NCI-H774 (cell line): ENCODE measurements at places on chromosomes 12 and 14.
A peak's percentile ranks its signal among the peaks of the same experiment; 100 is the strongest.

DNA sequence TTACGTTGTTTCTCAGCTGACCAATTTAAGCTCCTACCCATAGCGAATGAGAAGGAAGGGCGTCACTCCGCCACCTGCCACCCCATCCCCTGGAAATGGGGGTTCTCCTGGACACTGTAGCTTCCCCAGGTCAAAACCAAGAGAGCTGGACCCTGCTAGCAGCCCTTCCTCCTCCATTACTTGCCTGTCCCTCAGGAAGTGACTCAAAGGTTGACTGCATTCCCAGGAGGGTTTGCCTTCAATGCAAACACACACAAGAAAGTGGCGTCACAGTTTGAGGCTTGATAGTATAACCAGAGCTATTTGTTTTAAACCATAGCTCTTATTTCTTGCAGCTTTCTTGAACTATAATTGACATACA, 79.1 kb downstream of the KCNK13 start:
- DNase-seq, result no peak

- no peak for DNase-seq
Measured at GRCh38 chr12:11578461-11578993, 70.9 kb upstream of the ETV6 start.

- DNase-seq, result no peak
Measured at GRCh38 chr12:3542911-3543310, 51.9 kb downstream of the PRMT8 start.

- peak; percentile 38 for DNase-seq
Measured at GRCh38 chr12:75944097-75944904, 87.3 kb downstream of the PHLDA1 start.

- no peak for DNase-seq
Measured at GRCh38 chr12:116502141-116502725, 56.9 kb upstream of the MAP1LC3B2 start.

GRCh38 chr14:103443111-103443510, 57.9 kb downstream of the MARK3 start:
- no peak for DNase-seq

GRCh38 chr12:118964988-118965387, 16.4 kb upstream of the SRRM4 start:
- no peak for DNase-seq

DNA sequence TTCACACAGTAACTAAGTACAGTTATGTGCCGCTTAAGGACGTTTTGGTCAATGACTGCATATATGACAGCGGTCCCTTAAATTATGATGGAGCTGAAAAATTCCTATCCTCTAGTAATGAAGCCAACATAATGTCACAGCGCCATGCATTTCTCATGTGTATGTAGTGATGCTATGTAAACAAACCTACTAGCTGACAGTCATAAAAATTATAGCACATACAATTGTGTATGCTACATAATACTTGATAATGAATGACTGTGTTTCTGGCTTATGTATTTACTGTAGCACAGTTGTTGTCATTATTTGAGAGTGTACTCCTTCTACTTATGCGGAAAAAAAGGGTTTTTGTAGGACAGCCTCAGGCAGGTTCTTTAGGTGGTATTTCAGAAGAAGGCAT, 99.7 kb downstream of the DACT1 start:
- DNase-seq, result no peak

DNA sequence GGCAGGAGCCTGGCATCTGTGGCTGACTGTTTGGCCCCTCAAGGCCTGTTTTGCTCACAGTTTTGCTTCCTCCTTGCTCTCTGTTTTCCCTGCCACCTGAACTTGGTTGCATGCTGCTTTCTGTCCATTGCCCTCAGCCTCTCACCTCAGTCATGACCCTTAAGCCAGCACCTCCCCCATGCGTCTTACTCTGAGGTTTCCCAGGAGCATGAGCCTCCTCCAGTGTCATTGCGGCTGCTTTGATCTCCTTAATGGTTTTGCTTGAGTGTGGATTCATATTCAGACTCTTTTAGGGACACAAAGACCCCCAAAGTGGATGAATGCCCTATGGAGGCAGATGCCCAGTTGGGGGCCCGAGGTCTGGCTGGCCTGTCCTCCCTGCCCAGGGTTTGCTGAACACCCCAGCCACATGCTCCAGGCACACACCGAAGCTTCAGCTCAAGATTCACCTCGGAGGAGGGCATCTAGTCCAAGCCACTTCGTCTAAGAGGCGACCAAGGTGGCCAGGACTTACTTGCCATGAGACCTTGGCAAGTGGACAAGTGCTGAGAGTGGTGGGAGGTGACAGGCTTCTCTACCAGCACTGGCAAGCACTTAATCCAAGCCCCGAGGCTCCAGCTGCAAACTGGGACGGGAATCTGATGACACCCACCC, 95.4 kb upstream of the DIO3 start:
- DNase-seq, result no peak

GRCh38 chr12:89983622-89984021, 275.0 kb upstream of the ATP2B1 start:
- no peak for DNase-seq

DNA sequence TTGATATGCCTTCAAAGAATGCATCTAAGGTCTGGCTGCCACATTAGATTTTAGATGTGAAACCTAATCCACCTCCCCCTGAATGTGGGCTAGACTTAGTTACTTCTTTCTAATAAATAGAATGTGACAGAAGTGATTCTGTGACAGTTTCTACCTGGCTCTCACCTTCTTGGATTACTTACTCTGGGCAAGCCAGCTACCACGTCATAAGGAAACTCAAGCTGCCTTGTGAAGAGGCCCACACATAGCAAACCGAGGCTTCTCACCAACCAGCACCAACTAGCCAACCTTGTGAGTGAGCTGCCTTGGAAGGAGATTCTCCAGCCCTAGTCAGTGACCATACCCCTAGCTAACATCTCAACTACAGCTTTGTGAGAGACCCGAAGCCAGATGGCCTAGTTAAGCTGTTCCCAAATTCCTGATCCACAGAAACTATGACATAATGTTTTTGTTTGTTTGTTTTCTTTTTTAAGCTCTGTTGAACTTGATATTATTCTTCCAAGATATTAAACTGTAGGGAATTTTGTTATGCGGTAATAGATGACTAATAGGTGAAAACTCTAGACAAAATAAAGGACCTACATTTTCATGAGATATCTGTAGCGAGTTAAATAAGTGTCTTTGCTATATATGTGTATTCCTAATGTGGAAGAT, 6.2 kb downstream of the GPR19 start:
- no peak for DNase-seq

DNA sequence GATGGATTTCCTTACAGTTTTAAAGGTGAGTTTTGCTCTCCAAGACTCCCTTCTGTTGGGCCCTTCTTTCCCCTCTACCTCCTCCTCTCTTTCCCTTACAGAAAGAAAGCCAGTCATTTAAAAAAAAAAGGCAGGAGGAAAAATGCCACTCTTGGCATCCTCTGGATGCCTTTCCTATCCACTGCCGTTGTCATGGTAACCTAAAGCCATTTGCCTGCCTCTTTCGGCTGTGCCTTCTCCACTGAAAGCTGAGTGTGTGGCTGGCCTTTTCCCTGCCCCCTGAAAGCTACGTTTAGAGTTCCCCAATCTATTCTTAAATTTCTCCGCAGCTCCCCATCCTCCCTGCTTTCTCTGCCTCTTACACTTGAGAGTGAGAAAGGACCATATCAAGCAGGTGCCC, 67.1 kb downstream of the TUNAR start:
- DNase-seq, result no peak

- no peak for DNase-seq
Measured at GRCh38 chr14:22606380-22606779, 8.3 kb downstream of the ABHD4 start.

DNA sequence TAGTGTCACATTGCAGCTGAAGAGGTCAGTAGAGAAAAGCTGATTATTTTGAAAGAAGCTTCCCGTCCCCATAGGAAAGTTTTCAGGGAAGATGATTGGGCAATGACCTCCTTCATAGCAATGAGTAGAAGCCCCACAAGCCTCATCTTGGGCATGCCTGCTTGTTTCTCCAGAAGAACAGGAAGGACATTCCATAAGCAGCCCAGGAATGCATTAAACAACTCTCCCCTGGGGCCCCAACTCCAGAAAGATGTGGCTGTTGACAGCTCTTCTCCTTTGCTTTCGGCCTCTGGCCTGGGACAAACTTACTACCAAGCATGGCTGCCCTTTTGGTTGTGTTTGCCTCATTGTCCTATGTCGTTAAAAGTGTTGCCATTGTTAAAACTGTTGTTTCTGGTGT, 5.7 kb upstream of the VDR start:
- DNase-seq, result no peak

GRCh38 chr12:53733051-53733806, 6.0 kb upstream of the CALCOCO1 start:
- DNase-seq, result no peak

DNA sequence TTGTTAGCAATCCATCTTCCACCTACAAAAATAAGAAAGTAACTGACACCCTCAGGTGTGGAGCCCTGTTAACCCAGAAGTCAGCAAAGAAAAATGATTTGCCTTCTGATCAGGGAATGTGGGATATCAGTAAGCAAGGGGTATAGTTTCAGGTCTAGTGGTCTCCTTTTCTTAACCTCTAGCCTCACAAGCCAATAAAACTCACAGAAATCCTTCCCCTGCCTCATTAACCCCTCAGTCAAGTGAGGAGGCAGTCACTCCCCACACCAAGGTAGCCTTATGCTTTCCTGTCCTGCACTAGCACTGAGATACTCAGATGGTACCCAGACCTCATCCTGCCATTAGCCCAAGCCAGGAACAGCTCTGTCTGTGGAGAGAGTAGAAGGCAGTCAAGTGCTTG, 103.4 kb upstream of the VASH1 start:
- DNase-seq, result no peak

DNA sequence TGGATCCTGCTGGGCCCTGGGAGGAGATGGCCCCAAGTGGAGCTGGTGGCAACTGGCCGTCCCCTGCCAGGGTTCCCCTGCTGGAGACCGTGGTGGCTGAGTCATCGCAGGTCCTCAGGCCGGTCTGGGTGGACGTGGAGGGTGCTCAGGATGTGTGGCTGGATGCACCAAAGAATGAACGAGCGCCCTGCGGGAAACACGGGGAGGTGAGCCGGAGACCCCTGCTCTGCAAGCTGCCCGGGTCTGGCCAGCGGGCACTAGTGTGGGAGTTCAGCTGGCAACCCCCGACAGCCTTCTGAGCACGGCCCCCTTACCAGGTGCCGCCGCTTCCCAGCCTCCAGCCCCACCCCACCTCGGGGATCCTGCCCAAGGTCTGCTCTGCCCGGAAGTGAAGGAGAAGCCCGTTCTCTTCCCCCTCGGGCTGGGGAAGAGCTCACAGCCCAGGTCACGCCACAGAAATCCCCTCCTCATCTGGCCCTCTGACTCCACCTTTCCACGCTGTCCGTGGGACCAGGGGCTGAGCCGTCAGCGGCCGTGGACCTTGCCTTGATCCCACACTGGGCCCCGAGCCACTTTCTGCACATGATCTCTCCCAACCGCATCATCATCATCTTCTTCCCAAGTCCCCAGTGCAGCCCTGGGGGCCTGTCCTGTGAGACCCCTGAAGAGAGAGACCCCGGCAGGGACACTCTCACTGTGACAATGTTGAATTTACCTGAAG, 165.5 kb downstream of the KIF26A start:
- no peak for DNase-seq

- DNase-seq, result no peak
Measured at GRCh38 chr14:61512026-61512834, 183.1 kb upstream of the HIF1A start.

DNA sequence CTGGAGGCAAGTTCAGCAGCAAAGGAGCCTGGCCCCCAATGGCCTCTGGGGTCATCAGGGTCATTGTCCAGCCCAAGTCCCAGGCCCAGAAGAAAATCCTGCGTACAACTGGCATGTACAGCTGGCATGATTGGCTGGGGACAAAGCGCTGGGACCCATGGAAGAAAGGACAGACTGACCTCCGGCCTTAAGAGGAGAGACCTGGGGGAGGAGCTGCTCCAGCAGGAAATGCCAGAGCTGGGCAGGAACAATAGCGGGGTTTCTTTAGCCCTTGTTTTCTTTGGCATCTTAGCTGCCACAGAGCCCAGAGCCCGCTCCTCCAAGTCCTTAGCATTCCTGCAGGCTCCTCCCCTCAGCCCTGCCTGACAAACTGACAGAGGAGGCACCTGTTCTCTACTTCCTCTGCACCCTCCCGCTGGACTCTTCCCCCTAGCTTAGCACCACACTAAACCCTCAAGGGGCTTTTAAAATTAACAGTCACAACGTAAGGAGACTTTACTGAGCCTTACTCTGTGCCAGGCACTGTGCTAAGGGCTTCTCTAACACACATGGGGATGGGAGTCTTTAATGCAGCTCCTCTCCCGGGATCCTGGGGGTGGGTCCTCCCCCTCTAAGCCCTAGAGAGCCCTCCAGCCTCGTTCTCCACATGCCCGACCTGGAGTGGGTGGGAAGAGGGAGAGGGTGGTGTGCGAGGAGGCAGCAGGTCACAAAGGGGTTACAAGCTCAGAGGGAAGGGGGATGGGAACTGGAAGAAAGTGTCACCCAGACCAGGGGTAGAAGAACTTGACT, 1.8 kb upstream of the AQP5 start:
- DNase-seq, result no peak

DNA sequence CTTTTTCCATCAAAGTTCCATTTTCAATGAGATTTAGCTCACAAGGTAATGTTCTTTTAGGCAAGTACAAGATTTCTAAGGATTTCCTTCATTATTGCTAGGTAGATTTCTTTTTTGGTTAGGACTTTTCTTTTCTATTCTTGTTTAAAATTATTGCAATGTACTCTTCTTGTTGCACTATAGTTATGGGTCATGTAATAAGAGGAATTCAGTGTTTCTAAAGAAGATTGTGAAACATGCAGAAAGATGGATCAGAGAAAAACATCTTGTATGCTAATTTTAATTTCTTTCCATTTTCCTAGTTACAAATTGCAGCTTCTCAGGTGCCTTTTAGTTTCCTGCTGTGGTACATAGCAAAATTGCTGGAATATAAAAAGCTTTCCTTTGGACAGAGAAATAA, 56.1 kb downstream of the BTG1 start:
- DNase-seq, result no peak

- peak; percentile 25 for DNase-seq
Measured at GRCh38 chr14:73633116-73634010, 11.4 kb upstream of the DNAL1 start.

GRCh38 chr12:112978163-112979040, at the start of gene OAS2:
TSS of gene OAS2 (plus strand) at chr12:112978519. CDS start at chr12:112978609, 90 bp downstream.
- no peak for DNase-seq

DNA sequence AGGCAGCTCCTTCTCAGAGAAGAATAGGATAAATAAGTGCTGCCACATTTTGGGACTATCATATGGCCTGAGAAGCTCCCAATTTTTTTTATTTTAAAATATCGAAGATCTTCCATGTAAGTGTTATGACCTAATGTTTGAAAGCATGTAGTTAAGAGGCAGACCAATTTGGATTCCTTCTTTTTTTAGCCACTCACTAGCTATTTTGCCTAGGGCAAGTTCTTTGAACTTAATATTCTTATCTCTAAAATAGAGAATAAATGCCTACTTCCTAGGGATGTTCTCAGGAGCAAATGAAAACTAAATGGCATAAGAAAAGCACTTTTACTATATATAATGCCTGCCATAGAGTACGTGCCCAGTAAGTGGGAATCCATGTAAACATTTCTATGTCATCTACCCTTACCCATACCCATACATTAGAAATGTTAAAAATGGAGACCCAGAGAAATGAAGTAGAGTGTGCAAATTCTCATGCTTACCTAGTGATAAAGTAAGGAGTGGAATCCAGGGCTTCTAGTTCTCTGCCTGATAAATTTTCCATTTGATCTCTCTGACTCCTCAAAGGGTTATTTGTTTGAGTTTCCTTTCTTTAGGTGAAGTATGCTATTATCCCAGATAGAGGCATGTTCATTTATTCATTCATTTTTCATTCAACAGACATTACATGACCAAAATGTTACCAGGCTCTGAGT, 148.3 kb downstream of the TGFB3 start:
- DNase-seq, result no peak
